ENCODE measurements at places on chromosomes 5 and 9.
A peak's percentile ranks its signal among the peaks of the same experiment; 100 is the strongest.

- no peak for DNase-seq
Measured at GRCh38 chr9:86827893-86828292, 119.4 kb downstream of the GAS1 start.

GRCh38 chr9:120715389-120715924 lies 1.2 kb upstream of the MEGF9 start:
- peak; percentile 38 for DNase-seq

- no peak for DNase-seq
Measured at GRCh38 chr9:125906144-125906543, 159.0 kb downstream of the PBX3 start.

DNA sequence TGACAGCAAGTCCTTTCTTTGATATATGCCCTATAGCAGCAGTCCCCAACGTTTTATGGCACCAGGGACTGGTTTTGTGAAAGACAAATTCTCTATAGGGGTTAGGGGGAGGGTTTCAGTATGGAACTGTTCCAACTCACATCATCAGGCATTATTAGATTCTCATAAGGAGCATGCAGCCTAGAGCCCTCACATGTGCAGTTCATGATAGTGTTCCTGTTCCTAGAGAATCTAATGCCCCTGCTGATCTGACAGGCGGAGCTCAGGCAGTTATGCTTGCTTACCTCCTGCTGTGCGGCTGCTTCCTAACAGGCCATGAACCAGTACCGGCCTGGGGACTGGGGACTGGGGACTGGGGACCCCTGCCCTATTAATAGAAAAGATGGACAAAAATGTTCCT lies 2.7 kb upstream of the RAPGEF6 start:
- DNase-seq = no peak

DNA sequence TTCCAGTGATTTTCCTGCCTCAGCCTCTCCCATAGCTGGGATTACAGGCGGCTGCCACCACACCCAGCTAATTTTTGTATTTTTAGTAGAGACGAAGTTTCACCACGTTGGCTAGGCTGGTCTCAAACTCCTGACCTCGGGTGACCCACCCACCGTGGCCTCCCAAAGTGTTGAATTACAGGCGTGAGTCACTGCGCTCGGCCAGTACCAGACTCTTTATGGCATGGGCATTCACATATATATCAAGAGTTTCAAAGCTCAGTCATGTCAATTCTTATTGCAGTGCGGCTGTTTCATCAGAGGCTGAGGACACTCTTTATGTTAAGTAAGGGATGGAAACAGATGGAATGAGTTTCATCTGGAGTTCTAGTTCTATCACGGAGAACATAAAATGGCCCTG lies 315.2 kb upstream of the CDH6 start:
- DNase-seq = no peak

- DNase-seq = peak; percentile 5
Measured at GRCh38 chr5:159764283-159765134, 151.8 kb upstream of the ADRA1B start.

GRCh38 chr9:133306242-133307204 lies 29.5 kb downstream of the SURF6 start:
- no peak for DNase-seq

- no peak for DNase-seq
Measured at GRCh38 chr9:99438596-99438995, 216.5 kb downstream of the SEC61B start.

GRCh38 chr5:170254056-170254455 lies 21.3 kb downstream of the C5orf58 start:
- no peak for DNase-seq

- no peak for DNase-seq
Measured at GRCh38 chr9:119101048-119101447, 268.2 kb downstream of the BRINP1 start.

- DNase-seq = no peak
Measured at GRCh38 chr5:77209495-77210090, 887 bp upstream of the PDE8B start.

- DNase-seq = no peak
Measured at GRCh38 chr5:110288766-110289511, 437.5 kb downstream of the TMEM232 start.

- DNase-seq = no peak
Measured at GRCh38 chr5:177320879-177321278, 9.2 kb upstream of the MXD3 start.

- no peak for DNase-seq
Measured at GRCh38 chr5:157778121-157778805, 34.8 kb downstream of the LSM11 start.

DNA sequence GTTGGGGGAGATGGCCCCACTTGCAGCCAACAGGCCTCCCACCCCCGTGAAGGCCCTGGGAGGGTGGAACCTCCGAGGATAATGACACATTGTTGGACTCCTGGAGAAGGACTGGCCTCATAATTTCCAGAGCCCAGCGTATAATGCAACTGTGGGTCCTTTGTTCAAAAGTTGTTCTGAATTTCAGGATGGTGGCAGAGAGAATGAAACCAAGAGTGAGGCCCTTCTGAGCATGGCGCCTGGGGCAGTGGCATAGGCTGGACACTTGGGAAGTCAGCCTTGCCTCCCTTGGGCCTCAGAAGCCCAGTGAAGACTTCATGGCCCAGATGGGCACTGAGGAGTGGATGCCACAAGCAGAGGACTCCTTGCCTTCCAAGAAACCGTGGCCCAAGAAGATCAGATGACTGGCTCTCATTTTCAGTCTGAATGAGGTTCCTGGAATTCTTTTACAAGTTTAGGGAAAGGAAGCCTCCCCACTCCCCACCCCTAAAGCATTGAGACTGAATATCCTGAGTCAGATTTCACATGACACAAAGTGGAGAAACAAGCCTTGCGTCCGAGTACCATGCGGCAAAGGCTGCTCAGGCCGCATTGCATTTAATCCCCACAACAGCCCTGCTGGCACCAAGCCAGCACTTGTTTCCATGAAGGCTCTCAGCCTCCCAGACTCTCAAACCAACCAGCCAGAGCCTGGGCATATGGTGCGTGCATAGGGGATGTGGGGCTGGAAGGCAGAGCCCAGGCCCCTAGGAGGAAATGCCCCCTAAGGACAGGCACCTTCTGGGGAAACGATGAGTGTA lies 96.7 kb upstream of the SMIM23 start:
- DNase-seq = no peak

- no peak for DNase-seq
Measured at GRCh38 chr9:107636571-107637381, 147.2 kb upstream of the KLF4 start.

- DNase-seq = no peak
Measured at GRCh38 chr9:136956604-136957003, 4.5 kb downstream of the LCN12 start.

- DNase-seq = peak; percentile 49
Measured at GRCh38 chr5:177472460-177473442, 683 bp downstream of the DBN1 start.

DNA sequence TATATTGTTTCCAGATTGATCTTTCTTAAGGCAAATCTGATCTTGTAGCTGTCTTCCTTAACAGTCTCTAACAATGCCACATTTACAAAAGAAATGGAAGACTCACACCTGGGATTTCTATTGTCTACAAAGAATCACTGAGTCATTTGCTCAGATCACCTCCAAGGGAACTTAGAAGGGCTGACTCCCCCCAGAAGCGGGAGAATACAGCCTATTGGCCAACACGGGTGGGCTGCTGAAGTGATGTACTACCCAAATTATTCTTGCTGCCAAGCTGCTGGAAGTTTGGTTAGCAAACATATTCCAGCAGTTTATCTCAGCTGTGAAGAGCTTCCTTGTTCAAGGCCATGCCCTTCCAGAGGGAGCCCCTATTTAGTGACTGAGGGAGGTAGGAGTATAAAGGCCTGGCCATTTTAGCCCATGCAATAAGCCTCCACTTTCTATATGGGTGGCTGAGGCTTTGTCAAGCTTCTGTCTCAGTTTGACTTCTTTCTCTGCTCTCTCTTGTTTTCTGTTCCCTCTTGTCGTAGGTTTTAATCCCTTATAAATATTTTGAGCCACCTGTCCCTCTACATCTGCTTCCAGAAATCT lies 379.4 kb downstream of the PRR16 start:
- DNase-seq = no peak

DNA sequence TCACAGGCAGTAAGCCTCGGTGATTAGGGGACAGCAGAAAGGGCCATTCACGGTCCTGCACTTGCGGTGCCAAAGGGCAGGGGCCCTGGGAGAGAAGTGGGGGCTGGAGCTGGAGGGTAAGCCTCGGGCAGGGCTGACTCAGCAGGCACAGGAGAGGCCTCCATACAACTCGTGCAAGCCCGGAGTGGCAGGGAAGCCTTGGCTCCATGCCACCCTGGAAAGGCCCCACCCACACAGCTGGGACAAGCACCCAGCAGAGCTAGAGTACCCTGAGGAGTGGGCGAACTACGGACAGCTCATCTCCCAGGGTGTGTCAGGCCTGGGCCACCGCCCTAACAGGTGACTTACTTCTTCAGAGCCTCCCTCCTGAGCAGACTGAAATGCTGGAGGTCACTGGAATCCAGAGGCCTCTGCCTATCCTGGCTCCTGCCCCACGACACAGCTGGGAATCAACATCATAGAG lies 5.6 kb upstream of the CAMK2A start:
- DNase-seq = no peak

DNA sequence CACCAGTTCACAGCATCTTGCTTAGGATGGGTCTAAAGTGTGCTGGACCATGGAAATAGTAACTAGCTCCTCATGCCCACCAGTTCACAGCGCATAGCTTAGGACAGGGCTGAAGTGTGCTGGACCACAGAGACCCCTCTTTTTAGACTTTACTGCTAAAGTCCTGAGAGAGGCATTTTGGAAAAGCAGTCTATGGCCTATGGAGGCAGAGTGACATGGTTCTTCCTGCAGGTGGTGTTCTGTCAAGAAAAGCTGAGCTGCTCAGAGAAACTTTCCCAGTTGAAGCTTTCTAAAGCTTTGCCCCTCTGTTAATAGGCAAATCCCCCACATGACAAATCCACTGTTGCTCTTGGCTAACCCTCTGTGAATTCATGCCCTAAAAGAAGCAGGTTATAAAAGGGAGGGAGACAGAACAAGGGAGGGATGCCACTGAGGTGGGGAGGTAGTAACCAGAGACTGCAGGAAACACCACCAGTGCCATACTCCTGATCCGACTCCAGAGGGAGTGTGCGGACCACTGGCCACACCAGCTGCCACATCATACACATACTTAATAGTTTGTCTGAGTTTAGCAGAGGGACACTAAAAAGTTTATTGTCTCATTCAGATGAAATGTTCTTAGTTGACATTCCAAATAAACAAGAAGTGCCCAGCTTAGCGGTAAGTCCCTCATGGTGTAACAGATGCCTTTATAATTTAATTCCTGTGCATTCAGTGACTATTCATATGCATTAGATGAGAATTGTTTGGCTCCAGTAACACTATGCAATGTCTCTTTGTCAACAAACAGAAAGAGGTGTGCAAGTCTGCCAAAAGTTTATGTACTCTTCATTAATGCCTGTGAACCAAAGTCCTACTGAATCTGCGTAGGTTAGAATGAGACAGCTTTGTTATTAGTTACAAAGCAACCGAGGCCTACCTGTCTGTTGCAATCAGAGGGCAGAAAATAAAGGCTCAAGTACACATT lies 236.2 kb upstream of the NFIL3 start:
- peak; percentile 63 for DNase-seq

GRCh38 chr5:172807766-172808311 lies 26.2 kb upstream of the ERGIC1 start:
- no peak for DNase-seq

DNA sequence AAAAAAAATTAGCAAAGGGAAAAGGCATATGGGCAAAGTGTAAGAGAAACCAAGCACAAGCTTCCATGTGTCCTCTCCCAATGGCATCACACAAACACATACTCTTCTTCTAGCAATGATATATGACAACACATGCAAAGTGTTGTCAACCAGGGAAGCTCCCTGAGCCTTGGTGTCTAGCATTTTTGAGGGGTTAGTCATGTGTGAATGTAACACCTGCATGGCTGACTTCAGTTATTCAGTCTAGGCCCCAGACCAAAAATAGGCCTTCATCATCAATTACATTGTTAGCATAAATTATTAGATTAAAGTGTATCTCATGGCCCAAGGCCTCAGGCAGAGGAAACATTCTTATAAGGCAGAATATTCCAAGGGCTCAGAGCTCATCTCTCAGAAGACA lies 450.0 kb downstream of the TLE1 start:
- DNase-seq = no peak

GRCh38 chr9:70479880-70480291 lies 65.4 kb upstream of the KLF9 start:
- no peak for DNase-seq

GRCh38 chr9:5696884-5697283 lies 68.0 kb downstream of the RIC1 start:
- DNase-seq = no peak

DNA sequence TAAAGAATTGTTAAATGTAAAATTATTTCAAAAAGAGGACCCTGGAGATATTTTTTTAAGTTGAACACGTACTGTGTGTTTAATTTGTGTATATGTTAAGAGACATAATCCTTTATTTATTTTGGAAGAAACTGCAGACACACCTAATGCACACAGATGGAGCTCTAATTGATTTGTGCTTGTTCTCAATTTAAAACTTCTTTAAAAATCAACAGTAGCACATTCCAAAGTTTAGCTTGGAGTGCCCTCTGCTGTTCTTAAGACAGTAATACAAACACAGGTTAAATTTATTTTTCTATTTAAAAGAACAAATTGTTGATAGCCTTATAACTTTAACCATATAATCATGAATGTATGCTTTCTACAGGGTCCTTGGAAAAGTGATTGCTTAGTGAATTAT lies 277.6 kb upstream of the ADAMTS16 start:
- peak; percentile 67 for DNase-seq

- no peak for DNase-seq
Measured at GRCh38 chr5:13955896-13956295, 11.4 kb upstream of the DNAH5 start.

GRCh38 chr5:23316060-23316591 lies 191.3 kb upstream of the PRDM9 start:
- no peak for DNase-seq

- DNase-seq = no peak
Measured at GRCh38 chr9:37187292-37187691, 66.9 kb downstream of the ZCCHC7 start.

DNA sequence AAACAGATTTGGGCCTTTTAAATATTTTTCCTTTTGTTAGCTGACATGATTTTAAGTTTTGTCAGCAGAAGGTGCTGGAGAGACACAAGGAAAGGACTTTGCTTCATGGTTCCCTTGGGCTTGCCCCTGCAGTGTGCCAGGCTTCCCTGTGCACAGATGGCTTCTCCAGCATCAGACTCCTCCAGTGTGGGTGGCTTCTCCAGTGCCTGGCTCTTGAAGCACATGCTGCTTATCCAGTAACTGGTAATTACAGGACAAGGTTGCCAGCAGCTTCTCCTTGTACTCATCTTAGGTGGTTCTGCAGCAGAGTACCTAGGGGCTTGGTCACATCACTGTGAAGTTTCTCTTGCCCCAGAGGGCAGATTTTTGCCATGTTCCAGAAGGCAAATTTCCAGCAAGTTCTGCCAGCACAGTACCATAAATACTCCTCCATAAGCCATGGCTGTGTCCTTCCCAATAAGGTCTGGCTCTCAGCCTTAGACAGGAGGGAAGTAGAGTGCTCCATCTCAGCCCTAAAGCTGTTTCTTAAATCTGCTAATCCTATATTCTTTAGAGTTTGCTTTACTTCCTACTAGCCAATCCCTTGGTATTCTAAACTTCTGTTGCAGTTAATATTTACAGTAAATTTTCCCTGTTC lies 62.4 kb downstream of the PJA2 start:
- DNase-seq = no peak
